NCI-H1048 (cell line): ENCODE measurements at places on chromosomes 3 and 15.

- DNase-seq = no peak
Measured at GRCh38 chr3:122232485-122232884, 49.0 kb downstream of the CASR start.

- DNase-seq = no peak
Measured at GRCh38 chr3:24686808-24687207, 192.2 kb upstream of the THRB start.

GRCh38 chr3:142209655-142210054 lies 15.7 kb downstream of the GK5 start:
- no peak for DNase-seq

DNA sequence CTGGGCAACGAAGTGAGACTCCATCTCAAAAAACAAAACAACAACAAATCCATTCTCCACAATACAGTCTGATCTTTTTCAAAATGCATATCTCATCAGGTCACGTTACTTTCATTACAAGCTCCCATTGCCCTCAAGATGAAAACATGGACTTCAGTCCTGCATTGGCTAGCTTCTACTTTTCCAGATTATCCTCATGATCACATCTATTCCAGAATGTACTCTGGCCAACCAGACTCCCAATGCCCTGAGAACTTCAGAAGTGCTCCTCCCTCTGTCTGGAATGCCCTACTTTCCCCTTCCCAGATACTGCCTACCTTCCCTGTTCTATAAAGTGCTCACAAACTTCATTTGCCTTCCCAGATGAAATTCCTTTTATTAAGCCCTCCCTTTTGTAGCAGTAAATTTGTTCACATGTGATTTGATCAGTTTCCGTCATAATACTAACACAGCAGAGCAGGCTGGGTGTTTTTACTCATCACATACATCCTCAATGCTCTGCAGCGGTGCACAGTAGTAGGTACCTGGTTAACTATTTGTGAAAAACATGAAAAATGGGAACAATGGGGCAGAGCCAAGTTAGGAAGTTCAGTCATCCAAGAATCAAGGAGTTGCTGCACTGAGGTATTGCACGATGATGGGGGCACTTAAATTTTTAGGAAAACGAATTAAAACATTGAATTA lies 5.3 kb downstream of the RPL22L1 start:
- no peak for DNase-seq

GRCh38 chr3:38636464-38636863 lies 13.0 kb downstream of the SCN5A start:
- DNase-seq = no peak

DNA sequence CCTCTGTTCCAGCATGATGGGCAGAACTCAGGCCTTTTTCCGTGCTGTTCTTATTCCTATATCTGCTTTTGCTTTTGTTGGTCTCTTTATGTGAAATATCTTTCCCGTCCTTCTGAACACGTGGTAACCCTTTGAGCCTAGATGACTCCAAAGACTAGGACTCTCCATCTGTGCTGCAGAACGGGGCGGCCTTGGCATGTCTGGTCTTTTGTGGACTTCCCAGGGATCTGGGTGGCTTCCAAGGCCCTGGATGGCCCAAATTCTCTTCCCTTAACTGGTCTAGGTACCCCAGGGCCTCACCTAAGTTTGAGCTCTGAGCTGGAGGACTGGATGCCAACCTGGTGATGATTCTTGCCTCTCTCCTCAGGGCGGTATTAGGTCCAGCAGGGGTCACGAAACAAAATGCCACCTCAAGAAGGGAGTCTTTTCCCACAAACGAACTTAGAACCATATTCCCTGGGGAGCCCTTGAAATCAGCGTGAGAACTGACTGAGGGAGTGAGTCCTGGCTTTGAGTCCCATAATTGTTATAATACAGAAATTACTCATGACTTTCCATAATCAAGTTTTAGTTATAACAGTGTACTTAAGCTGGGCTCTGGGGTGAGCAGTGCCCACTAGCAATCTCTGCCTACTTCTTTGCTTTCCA lies 13.8 kb downstream of the TLNRD1 start:
- no peak for DNase-seq

DNA sequence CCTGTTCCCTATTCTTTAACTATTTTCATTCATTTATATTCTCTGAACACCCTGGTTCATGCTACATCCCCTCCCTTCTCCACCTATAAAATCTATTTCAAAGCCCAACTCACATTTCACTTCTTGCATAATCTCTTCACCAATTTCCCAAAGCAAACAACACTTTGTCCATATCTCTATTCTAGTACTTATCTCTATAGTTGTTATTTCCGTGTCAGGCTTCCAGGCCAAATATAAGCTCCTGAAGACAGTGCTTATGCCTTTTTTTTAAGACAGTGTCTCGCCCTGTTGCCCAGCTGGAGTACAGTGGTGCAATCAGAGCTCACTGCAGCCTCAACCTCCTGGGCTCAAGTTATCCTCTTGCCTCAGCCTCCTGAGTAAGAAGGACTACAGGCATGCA lies 43.6 kb downstream of the DNAH12 start:
- no peak for DNase-seq

- no peak for DNase-seq
Measured at GRCh38 chr15:36178303-36178633, 401.2 kb upstream of the CDIN1 start.

GRCh38 chr3:112572701-112573100 lies 10.9 kb downstream of the SLC35A5 start:
- no peak for DNase-seq

GRCh38 chr3:1462371-1462770 lies 369.5 kb downstream of the CNTN6 start:
- DNase-seq = no peak

GRCh38 chr3:113597596-113598354 lies 65.4 kb downstream of the SIDT1 start:
- DNase-seq = no peak

DNA sequence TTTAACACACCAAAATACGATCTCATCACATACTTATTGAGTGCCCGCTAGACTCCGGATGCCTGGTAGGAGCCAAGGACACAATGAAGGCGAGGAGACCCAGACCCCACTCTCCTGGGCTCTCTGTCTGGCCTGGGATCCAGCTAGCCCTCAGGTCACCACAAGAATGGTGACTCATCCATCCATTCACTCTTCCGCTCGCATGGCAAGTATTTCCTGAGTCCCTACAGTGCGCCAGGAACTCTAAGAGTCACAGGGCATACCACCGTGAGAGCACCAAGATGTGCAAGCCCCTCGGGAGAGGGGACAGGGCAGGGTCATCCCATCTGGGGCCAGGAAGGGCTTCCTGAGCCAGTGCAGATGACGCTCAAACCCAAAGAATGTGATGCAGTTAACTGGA lies 101.6 kb upstream of the PRR20G start:
- no peak for DNase-seq

DNA sequence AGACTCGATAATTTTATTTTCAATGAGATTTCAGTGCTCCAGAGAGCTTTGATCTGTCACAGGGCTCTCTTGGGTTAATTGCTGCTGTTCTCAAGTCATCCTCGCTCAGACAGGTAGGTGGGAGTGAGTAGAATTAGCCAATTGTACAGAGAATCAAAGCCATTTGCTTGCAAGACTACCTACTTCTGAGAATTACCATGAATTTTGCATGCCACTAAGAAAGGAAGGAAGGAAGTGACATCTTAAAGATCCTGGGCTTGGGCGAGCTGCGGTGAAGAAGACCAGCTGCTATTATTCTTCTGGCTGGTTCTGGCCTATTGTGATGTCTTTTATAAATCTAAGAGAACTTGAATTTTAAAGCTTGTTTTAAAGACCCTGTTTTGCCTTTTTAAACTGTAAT lies 154.1 kb upstream of the LPP start:
- DNase-seq = no peak

- no peak for DNase-seq
Measured at GRCh38 chr3:126353694-126354321, 3.4 kb downstream of the KLF15 start.

GRCh38 chr15:91803260-91803659 lies 50.2 kb upstream of the SLCO3A1 start:
- no peak for DNase-seq

DNA sequence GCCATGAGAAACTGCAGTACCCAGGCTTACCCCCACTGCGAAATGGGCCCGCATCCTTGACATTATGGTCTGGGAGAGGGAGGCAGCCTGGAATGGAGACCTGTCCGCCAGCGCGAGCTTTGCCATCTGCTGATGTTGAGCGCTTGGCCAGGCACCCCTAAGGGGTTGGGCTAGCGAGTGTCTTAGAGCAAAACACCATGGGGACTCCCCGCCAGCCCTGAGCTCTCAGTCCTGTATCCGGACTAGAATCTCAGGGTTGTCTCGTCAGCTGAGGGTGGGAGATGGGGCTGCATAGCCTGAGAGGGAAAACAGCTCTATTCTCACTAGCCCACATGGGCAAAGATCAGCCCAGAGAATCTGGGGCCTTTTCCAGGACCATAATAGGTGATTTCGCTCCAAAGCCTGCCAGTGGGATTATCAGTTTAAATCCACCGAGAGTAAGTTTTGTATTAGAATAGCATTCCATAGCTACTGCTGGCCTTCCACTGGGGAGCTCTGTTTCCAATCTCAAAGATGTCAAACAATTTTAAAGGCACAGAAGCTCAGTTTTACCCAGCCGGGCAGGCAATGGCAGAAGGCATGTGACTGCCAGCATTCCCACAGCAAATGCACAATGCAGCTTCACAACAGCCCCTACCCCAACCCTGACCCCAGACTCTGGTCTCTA lies 167.5 kb upstream of the TPM1 start:
- no peak for DNase-seq

- DNase-seq = no peak
Measured at GRCh38 chr3:177085794-177086193, 111.5 kb downstream of the TBL1XR1 start.
